WERI-Rb-1 (cell line): ENCODE measurements at places on chromosomes 1 and 21.
A peak's percentile ranks its signal among the peaks of the same experiment; 100 is the strongest.

DNA sequence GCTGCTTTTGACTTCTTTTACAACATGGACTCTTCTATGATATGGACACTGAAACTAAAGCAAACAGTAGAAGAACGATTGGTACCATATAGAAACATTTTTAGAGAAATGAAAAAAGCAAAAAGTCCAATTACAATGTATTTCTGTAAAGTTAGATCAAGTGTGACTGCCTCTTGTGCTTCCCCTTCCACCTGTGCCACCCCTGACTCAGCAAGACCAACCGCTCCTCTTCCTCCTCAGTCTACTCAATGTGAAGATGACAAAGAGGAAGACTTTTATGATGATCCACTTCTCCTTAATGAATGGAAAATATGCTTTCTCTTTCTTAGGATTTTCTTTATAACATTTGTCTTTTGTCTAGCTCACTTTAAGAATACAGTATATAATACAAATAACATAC, 66.9 kb downstream of the PHTF1 start:
- no peak for DNase-seq

DNA sequence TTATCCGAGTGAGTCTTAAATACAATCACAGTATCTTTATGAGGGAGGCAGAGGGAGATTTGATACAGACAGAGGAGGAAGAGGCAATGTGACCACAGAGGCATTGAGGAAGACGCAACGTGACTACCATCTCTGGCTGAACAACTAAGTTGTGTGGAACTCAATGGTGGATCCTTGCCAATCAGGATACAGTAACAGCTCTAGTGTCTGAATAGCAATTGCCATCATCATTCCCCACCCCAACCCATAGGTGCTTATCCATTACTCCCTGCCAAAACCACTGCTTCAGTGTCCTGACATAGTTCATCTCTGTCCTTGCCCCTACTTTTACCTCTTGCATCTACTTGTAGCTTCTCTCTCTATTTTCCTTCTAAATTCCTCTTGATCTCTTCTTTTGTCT, 20.5 kb upstream of the RHBDL2 start:
- DNase-seq: no peak

- DNase-seq: no peak
Measured at GRCh38 chr1:37010011-37010410, 24.3 kb downstream of the GRIK3 start.

- DNase-seq: peak; percentile 47
Measured at GRCh38 chr1:58155418-58156123, 391.0 kb downstream of the OMA1 start.

GRCh38 chr21:45022736-45023135, 51.6 kb upstream of the ADARB1 start:
- peak; percentile 5 for DNase-seq

DNA sequence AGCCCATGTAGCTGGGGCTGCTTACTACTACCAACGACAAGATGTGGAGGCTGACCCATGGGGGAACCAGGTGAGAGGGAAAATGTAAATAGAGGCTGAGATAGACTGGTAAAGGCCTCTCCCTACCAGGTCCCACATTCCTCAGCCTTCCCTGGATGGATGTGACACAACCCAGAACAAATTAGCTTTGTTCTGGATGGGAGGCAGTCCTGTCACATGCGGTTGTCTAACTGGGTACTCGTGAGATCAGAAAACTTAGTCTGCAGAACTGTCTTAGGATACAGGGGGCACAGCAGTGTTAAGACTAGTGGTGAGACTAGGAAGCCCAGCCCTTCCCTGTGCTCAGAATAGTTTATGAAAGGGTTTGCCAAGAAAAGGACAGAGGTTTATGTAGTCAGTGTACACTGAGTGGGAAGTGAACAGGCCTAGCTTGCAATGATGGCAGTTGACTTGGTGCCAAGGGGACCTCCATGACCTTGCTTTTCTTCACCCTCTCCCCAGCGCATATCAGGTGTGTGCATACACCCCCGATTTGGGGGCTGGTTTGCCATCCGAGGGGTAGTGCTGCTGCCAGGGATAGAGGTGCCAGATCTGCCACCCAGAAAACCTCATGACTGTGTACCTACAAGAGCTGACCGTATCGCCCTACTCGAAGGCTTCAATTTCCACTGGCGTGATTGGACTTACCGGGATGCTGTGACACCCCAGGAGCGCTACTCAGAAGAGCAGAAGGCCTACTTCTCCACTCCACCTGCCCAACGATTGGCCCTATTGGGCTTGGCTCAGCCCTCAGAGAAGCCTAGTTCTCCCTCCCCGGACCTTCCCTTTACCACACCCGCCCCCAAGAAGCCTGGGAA, 8.4 kb downstream of the MMACHC start:
- DNase-seq: no peak
